Epithelial cell of proximal tubule (primary cell): ENCODE measurements at places on chromosomes 16 and 17. TPM values are rescaled to one million over a fixed set of nuclear protein-coding genes. Genes with fewer than 3 reads are reported as not detected.

DNA sequence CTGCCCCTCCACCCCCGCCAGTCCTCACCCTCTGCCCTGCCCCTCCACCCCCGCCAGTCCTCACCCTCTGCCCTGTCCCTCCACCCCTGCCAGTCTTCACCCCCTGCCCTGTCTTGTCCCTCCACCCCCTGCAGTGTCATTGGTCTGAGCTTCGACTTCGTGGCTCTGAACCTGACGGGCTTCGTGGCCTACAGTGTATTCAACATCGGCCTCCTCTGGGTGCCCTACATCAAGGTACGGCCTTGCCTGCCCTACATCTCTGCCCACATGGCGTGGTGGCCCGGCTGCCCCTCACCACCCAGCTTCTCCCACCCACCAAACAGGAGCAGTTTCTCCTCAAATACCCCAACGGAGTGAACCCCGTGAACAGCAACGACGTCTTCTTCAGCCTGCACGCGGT, 12.0 kb downstream of the TAX1BP3 start:
- no peak for DNase-seq

DNA sequence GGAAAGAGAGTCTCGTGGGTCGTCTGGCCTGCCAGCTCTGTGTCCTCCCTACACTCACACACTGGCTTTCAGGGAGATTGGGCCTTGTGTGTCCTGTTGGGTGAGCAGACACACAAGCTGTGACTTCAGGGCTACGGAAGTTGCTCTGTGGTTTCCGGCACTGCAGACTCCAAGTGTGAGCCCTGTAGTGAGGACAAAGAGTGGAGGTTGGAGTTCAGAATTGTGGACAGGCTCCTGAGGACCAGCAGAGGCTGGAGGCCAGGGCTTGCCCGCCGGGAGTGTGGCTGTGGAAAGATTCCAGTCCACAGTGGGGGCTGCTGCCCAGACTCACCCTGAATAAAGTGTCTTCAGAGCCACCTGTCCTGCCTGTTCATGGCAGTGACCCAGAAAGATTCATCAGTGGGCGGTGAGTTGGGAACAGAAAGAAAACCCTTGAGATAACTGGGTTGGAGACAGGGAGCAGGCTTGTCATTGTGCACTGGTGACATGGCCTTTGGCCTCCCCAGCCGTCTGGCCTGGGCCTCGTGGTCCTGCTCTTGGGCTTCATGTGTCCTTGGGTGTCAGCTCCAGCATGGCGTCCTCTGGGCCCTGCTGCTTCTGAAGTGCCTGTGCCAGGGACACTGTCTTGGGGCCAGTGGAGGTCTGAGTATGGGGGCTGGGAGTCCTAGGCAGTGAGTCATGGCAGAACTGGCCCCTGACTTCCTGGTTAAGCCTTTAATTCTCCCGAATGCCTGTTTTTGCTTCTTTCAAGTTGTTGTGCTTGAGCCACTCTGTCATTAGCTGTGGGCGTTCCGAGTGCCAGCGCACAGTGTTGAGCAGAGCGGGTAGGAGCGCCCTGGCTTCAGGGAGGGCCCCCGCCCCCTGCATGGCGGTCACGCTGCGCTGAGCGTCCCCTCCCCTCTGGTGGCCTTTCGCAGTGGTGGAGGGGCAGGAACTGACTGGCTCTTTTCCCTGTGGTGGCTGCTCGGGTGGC, 19.9 kb upstream of the ZNF750 start:
- DNase-seq = peak; percentile 41

GRCh38 chr16:2471016-2471652, at the start of gene NTN3:
Gene NTN3 (plus strand): TSS chr16:2471297. CDS start chr16:2471702, 405 bp downstream.
- no peak for DNase-seq

DNA sequence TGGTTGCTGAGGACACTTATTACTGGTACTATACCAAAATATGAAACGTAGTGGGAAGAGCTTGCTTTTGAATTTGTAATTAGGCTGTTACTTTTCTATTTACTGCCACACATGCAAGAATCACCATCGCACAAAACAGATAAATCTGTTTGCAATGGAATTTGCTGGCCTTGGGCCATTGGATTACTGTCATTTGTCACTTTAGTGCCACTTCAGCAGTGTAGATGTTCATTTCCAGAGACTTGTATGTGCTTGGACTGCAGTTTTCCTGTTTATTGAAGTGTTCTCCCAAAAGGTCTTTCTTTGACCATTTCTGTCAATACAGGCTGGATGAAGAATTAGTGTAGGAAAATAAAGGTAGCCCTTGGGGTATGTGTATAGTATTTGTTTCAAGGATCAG, 4.5 kb downstream of the USP10 start:
- DNase-seq = no peak

The PRDM7 gene
- not detected in 2 replicates for total RNA-seq

DNA sequence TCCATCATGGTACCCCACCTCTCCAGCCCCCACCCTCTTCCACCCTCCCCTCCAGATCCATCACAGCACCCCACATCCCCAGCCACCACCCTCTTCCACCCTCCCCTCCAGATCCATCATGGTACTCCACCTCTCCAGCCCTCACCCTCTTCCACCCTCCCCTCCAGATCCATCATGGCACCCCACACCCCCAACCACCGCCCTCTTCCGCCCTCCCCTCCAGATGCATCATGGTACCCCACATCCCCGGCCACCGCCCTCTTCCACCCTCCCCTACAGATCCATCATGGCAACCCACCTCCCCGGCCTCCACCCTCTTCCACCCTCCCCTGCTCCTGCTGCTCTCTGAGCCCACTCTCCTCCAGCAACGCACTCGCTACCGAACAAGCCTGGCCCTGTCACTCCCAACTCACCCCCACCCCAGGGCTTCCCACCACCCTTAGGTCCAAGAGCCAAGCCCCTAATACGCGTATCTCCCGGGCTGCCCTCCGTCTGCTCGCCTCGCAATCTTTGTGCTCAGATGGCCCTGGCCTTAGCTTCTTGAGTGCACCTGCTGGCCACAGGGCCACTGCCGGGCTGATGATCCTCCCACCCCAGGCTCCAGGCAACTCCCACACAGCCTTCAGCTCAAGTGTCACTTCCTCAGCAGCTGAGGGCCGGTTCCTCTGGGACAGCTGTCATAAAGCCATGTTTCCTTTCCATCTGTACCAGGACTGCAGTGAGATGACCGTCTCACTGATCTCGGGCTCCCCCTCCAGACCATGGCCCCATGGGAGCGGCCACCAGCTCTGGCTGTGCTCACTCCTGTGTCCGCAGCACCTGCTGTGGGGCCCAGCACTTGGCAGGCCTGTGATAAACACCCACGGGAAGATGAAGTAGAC, 25.5 kb downstream of the KDM8 start:
- DNase-seq = no peak

The MMP25 gene
- under 0.01 and 0.52 TPM in 2 replicates for total RNA-seq
